ENCODE measurements at places on chromosomes 2 and 18. TPM values are rescaled to one million over a fixed set of nuclear protein-coding genes. Genes with fewer than 3 reads are reported as not detected.

Gene TGFA
- 2.6 TPM for total RNA-seq

Gene ICOS
- not detected for total RNA-seq

Gene MOCOS
- total RNA-seq, result 7.2 TPM

Gene ITGB6
- not detected for total RNA-seq

Gene C2orf81
- total RNA-seq, result 4.6 TPM

Gene UPP2
- not detected for total RNA-seq

Gene SIX3
- total RNA-seq, result not detected

Gene ICA1L
- total RNA-seq, result 5.6 TPM

Gene TRIM43
- 0.23 TPM for total RNA-seq

GRCh38 chr2:52572469-52572894 is 1195.1 kb upstream of the CHAC2 start:
- no peak for DNase-seq

GRCh38 chr2:197233473-197233872 is 77.1 kb downstream of the ANKRD44 start:
- no peak for DNase-seq

GRCh38 chr2:82690757-82691411 is 1768.2 kb downstream of the SUCLG1 start:
- no peak for DNase-seq

- DNase-seq, result no peak
Observed at GRCh38 chr2:188726626-188727247, 247.4 kb upstream of the COL3A1 start.

DNA sequence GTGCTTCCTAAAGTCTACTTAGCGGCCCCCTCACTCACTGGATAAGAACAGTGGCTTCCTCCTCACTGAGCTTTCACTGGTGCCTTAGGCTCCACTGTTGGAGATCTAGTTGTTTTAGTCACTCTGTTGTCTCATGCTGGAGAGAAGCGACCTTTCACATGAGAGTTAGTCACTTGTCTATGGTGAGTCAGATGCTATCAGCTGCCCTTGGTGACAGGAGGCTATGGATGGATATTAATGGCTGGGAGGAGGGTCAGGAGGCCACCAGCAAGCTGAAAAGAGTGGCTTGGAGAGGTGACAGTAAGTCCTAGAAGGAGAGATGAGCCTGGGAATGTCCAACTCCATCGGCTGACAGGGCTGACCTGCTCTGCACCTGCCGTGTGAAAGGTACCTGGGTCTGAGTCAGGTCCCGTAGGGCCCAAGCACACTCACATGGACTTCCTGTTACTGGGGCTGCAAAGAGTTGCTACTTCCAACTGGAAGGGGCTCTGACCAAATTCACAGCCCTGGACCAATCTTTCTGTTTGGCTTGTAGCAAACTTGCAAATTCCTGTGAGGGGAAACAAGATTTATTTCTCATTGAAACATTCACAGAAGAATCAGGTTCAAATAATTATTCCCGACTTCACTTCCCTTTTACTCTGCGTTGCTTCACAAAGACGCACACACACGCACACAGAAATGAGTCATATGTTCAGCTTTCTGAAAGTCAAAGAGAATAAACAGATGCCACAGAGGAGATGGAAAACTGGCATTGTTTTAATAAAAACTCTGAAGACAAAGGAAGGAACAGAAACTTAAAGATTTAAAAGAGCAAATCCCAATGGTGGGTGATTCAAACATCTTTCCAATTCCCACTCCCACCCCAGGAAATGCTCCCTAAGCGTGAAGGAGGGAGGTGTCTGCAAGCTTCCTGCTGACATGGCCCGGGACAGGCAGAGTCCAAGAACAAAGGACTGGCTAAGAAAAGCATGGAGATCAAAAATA is 203.5 kb upstream of the TWIST2 start:
- no peak for DNase-seq

DNA sequence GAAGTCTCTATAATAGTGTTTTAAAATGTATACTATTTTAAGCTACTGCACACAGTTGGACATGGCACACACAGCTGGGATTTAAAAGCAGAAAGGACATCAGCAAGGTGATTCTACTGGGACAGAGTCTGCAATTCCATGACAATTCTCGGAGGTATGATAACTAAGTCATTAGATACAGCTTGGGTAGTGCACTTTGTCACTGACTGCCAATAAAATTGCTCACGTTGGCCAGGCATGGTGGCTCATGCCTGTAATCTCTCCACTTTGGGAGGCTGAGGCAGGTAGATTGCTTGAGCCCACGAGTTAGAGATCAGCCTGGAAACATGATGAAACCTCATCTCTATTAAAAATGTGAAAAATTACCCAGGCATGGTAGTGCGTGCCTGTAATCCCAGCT is 134.1 kb upstream of the SATB2 start:
- DNase-seq, result no peak

DNA sequence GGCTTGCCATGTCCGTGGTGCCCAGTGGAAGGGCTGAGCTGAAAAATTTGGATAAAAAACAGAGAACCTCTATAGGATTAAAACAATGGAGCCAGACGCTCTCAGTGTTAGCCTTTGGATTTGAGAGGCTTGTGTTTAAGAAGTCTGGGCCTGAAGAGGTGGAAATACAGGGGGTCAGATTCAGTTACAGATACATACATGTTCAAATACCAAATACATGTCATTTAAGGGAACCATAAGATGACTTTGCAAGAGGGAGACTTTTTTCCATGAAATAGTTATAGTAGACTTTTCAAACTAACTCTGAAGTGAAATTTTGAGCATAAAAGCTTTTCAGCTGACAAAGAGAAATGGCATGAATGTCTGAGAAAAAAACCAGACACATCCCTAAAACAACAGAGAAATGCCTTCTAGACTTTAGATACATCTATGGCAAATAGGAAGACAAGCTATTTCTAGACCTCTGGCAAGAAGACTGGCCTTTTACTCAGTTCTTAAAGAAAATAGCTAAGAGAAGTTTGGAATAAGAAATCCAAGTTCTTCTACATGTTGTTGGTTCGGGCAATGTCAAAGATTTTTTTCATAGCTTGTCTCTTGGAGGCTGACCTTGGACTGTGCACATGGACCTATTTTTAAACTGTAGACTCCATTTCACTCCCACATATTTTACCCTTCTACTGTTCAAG is 112.9 kb downstream of the LTBP1 start:
- no peak for DNase-seq

- DNase-seq, result no peak
Observed at GRCh38 chr2:185274718-185275484, 463.7 kb upstream of the FSIP2 start.

Measured in GM23338 (cell line).